Activated T-helper 17 cell treated with anti-CD3 and anti-CD28 coated beads, Interleukin-2, amount 50 U/mL, for 72 hours (primary cell): ENCODE measurements at places on chromosomes 4 and X.

DNA sequence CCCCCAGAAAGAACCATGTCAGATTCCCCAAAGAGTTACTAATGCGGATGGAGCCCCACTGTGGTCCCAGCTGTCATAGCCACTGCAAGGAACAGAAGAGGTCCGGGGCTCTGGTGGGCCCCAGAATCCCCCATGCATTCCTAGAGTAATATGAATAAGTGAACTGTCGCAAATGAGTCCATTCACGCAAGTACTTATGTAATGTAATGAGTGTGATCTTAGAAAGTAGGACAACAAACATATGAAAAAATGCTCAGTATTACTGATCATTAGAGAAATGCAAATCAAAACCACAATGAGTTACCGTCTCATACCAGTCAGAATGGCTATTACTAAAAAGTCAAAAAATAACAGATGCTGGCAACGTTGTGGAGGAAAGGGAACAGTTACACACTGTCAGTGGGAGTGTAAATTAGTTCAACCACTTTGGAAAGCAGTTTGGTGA lies 141.5 kb upstream of the RBPJ start:
- peak; percentile 75 for ATAC-seq

DNA sequence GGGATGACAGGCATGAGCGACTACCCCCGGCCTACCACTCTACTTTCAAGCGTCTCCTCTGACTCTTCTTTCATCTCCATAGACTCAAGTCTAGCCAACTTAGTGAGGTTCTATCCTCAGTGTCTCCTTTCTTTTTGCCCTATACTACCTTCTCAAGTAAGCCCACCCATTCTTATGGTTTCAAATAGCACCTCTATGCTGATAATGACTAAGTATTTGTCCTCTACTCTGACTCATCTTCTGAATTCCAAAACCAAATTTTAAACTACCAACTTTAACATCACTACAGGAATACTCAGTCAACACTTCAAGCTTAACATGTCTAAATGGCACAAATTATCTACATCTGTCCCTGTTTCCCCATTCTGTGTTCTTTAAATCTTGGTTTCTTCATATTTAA lies 47.8 kb downstream of the ELF2 start:
- ATAC-seq: no peak

DNA sequence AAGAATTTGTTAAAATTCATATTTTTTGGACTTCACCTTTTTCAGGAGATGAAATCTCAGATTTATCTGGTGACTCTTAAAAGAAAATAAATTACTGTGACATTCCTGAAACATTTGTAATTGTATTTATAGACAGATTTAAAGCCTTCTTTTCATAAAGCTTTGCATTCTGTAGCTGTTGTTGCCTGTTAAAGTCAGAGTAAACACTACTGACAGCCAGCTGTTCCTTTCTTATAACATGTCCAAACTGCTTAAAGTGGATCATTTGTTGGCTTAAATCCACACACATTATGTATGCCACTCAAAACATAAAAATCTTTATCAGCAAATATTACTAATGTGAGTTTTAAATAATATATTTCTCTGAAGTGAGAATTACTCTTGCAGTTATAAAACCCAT lies 157.5 kb downstream of the TECRL start:
- no peak for ATAC-seq

GRCh38 chr4:169348541-169348940 lies 77.8 kb upstream of the SH3RF1 start:
- no peak for ATAC-seq

GRCh38 chr4:59222221-59222620 lies 1977.9 kb upstream of the ADGRL3 start:
- ATAC-seq: no peak

DNA sequence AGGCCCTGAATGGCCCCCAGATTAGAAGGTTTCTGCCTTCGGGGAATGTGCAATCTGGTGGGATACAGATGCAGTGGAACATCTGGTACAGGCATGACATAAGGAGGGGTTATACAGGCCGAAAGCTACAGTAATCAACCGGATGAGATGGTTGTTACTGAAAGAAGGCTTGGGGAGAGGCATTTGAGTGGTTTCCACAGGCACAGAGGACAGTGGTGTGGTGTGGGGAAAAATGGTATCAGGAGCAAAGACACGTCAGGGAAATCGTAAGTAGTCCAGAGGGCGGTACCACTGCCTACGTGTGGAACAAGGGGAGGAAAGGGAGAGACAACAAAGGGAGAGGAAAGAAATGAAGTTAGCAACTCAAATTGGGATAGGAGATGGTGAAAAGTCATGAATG lies 3.0 kb downstream of the PDLIM3 start:
- no peak for ATAC-seq
